Dermis blood vessel endothelial cell (primary cell): ENCODE measurements at places on chromosomes 1 and 21. TPM values are rescaled to one million over a fixed set of nuclear protein-coding genes. Genes with fewer than 3 reads are reported as not detected.

Gene IFI6
- total RNA-seq, result 21.9 and 57.7 TPM in 2 replicates

Gene ZBTB37
- total RNA-seq, result 5.5 and 6.0 TPM in 2 replicates

Gene VWA5B1
- total RNA-seq, result not detected in 2 replicates

Gene C1orf226
- total RNA-seq, result 0.34 and 1.1 TPM in 2 replicates

Gene SPRR1A
- not detected in 2 replicates for total RNA-seq

Gene XCL1
- not detected in 2 replicates for total RNA-seq

Gene THEMIS2
- total RNA-seq, result 21.8 and 27.9 TPM in 2 replicates

Gene GPR37L1
- under 0.01 TPM in 1 of 2 replicates, not detected in the other for total RNA-seq

Gene AKR7A3
- total RNA-seq, result 0.14 and 0.34 TPM in 2 replicates

Gene CDCA8
- 3.7 and 23.0 TPM in 2 replicates for total RNA-seq

Gene RASAL2
- total RNA-seq, result 32.2 and 35.4 TPM in 2 replicates

Gene ELK4
- total RNA-seq, result 33.4 and 65.3 TPM in 2 replicates

Gene KRTAP11-1
- total RNA-seq, result not detected in 2 replicates

Gene OR2L8
- total RNA-seq, result 0.17 TPM in 1 of 2 replicates, not detected in the other

Gene SHCBP1L
- total RNA-seq, result under 0.01 TPM in 1 of 2 replicates, not detected in the other

Gene LDLRAP1
- total RNA-seq, result 22.0 and 31.8 TPM in 2 replicates

Gene SLC45A3
- total RNA-seq, result 23.7 and 34.9 TPM in 2 replicates

Gene WNT2B
- 1.3 and 2.0 TPM in 2 replicates for total RNA-seq

Gene GJA8
- total RNA-seq, result not detected in 2 replicates

Gene EFNA3
- 1.9 and 2.2 TPM in 2 replicates for total RNA-seq

Gene FAM229A
- 0.88 and 2.0 TPM in 2 replicates for total RNA-seq

Gene SLAMF9
- total RNA-seq, result not detected in 2 replicates

Gene HMGN2
- total RNA-seq, result 99.9 and 301 TPM in 2 replicates

Gene KDM1A
- 108 and 119 TPM in 2 replicates for total RNA-seq

Gene SLC45A1
- 1.7 TPM in 2 replicates for total RNA-seq

Gene OSCP1
- 3.5 and 6.5 TPM in 2 replicates for total RNA-seq

Gene IGSF21
- not detected in 2 replicates for total RNA-seq

Gene SH3BGR
- total RNA-seq, result 0.51 TPM in 2 replicates

Gene CFAP107
- not detected in 2 replicates for total RNA-seq

Gene TNFRSF8
- total RNA-seq, result 0.33 and 0.34 TPM in 2 replicates

Gene CCDC17
- 1.2 and 1.6 TPM in 2 replicates for total RNA-seq

Gene DYRK3
- 11.4 and 12.6 TPM in 2 replicates for total RNA-seq

Gene HHIPL2
- not detected in 2 replicates for total RNA-seq

Gene ADAMTS5
- total RNA-seq, result 0.33 and 0.34 TPM in 2 replicates

Gene RGS7
- total RNA-seq, result under 0.01 and 0.23 TPM in 2 replicates

Gene ADAMTS1
- total RNA-seq, result 12.6 and 19.3 TPM in 2 replicates

Gene ANXA9
- total RNA-seq, result not detected in 2 replicates

Gene DNAH14
- total RNA-seq, result 9.2 and 9.5 TPM in 2 replicates

Gene CLIC6
- not detected in 2 replicates for total RNA-seq

Gene GJA9
- total RNA-seq, result not detected in 2 replicates

Gene SCAMP3
- total RNA-seq, result 38.3 and 46.3 TPM in 2 replicates

Gene FMO1
- total RNA-seq, result not detected in 2 replicates

Gene NHLH2
- not detected in 2 replicates for total RNA-seq

Gene ZSCAN20
- 10.6 and 16.2 TPM in 2 replicates for total RNA-seq

Gene RSPO1
- not detected in 2 replicates for total RNA-seq

Gene S100A12
- total RNA-seq, result not detected in 2 replicates

Gene DHCR24
- total RNA-seq, result 82.2 and 213 TPM in 2 replicates

Gene G0S2
- total RNA-seq, result 0.33 and 1.0 TPM in 2 replicates

Gene SELE
- 5.7 and 24.3 TPM in 2 replicates for total RNA-seq

Gene MRPL9
- 92.7 and 97.3 TPM in 2 replicates for total RNA-seq

Gene OR6N1
- total RNA-seq, result not detected in 2 replicates

Gene MOV10
- 62.8 and 85.2 TPM in 2 replicates for total RNA-seq

Gene LAX1
- 0.19 TPM in 1 of 2 replicates, not detected in the other for total RNA-seq

Gene RIPK4
- total RNA-seq, result 0.09 and 0.51 TPM in 2 replicates
